ENCODE measurements at places on chromosomes 7 and 10.

DNA sequence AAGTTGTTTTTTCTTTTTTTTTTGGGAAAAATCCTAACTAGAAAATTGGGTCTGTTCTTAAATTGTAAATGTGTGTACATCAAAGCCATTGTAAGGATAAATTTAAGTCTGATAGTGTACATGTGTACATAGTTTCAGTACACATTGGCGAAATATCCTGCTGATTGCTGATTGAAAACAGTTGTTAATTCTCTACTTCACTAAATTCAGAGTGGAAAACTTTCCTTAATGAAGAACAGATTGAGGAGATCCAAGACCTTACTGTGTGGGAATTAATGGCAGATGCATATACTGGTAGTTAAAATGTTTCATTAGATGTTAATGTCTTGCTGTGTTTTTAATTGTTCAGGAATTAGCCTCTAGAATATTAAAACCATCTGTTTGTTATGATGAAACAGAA lies 506.0 kb downstream of the AUTS2 start:
- DNase-seq, result no peak

DNA sequence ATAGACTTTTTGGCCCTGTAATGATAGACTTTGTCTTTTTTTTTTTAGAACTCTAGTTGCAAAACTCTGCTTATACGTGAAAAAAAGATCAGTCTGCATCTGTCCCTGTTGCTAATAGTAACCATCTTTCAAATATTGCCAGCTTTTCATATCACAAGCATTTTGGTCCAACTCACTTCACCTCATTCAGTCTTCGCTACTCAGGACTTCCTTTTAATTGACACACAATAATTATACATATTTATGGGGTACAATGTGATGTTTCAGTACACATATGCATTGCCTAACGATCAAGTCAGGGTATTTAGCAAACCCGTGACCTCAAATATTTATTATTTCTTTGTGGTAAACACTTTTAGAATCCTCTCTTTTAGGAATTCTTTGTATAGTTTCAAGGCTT lies 867.0 kb upstream of the C7orf33 start:
- no peak for DNase-seq

DNA sequence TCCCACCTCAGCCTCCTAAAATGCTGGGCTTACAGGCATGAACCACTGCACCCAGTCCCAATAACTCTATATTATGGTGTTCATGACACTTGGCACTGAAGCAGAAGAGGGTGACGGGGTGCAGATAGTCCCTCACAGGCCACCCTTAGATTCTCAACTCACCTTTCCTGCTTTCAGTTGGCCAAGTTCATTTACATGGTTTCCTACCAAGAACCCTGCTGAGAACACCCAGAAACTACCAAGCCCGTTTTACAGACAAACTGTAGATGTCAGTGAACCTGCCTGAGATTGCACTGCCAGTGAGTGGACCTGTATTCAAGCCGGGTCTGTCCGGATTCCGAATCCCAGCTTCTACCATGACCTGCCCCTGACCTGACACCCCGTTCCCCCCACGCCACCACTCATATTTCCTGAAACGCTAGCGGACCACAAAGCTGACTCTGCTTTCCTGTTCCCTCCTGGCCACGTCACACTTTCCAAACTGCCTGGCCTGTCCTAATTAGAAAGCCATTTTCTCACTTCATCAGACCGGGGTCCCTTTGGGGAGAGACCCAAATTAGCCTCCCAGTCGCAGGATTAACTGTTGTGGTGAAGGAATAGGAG lies 17.3 kb downstream of the GRID2IP start:
- DNase-seq, result peak; percentile 28

DNA sequence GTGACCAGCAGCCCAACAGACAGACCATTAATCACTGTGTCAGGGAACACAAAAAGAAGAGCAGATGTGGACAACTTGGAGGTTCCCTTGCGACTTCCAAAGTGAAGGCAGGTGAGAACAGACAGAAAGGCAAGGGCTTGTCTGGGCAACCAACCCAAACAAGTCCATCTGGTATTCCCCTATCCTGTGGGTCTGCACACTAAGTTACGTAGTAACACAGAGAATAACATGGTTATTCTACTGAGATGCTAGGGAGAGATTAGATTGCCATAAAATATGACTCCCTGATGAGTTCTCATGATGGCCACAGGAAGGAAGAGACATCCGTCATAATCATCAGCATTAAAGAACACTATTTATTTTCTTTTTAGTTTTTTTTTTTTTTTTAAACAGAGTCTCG lies 252.2 kb downstream of the CALN1 start:
- no peak for DNase-seq

DNA sequence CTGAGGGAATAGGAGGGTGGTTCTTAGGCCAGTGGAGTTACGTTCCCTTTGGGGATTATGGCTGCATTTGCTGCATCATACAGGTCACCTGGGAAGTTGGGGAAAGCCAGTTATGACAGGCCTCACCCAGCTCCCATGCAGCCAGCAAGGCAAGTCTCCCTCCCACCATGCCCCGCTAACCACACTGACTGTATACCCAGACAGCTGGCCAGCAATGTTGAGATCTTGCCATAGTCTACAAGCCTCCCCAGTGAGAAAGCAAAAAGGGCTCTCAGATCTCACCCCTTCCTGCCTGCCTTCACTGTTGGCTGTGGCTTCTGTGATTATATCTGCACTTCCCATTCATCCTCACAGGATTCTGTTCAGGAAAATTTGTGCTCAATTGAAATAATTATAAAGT lies 133.3 kb upstream of the HGF start:
- DNase-seq, result no peak

- no peak for DNase-seq
Observed at GRCh38 chr7:118306771-118307170, 82.3 kb downstream of the ANKRD7 start.

- DNase-seq, result no peak
Observed at GRCh38 chr10:126576336-126576735, 94.2 kb downstream of the C10orf90 start.

All from activated naive CD4-positive, alpha-beta T cell treated with anti-CD3 and anti-CD28 coated beads, Interleukin-2, amount 10 ng/mL, durations not matched to agents 7 days and 5 days (primary cell).